ENCODE measurements at places on chromosomes 16 and 17.

GRCh38 chr17:34614698-34615097 is 35.3 kb downstream of the TMEM132E start:
- DNase-seq = no peak

DNA sequence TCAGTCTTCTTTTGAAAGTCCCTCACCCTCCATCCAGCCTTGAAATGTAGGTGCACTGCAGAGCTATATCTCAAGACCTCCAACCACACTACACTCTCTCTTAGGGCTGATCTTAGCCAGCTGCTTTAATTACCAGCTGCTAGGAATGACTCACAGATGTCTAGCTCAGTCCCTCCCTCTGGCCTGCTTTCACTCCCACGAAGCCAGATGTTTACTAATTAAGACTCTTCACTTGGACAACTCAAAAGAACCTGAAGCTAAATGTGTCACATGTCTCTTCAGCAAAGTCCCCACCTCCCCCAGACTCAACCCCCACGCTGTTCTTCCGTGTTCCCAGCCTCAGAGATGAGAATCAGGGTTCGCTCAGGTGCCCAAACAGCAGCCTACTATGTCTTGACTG is 2.6 kb downstream of the GTF3C1 start:
- peak; percentile 73 for DNase-seq

DNA sequence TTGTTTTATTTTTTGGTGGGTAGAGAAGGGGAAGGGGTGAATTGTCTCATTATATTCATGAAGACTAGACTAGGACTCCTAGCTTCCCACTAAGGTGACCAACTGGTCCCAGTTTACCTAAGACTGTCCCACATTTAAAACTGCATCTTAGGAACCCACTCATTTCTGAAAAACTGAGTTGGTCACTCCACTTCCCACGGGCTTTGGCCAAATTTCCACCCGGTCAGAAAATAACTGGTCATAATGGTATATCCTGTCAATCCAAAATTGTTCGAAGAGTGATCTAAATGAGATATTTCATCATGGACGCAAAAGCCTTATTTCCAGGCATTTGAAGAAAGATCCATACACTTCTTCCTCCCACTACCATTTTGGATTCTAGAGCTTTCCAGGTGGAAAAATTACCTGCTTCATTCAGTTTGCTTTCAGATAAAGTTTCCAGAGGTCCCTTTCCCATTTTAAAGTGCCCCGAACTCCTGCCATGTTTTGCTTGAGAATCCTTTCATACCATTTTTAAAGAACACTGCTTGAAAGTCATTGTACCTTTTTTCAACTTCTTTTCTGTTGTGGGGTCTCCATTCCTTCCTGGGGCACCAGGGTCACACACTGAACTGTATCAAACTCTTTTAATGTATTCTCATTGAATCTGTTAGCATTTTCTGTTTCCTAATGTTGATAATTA is 21.8 kb upstream of the ZFHX3 start:
- DNase-seq = no peak

GRCh38 chr17:55625521-55625920 is 97.1 kb downstream of the TMEM100 start:
- no peak for DNase-seq

- DNase-seq = no peak
These were observed 7.5 kb upstream of the ADCY9 start for GRCh38 chr16:4123616-4124300.

GRCh38 chr17:70394473-70395232 is 225.3 kb downstream of the KCNJ2 start:
- DNase-seq = peak; percentile 3

DNA sequence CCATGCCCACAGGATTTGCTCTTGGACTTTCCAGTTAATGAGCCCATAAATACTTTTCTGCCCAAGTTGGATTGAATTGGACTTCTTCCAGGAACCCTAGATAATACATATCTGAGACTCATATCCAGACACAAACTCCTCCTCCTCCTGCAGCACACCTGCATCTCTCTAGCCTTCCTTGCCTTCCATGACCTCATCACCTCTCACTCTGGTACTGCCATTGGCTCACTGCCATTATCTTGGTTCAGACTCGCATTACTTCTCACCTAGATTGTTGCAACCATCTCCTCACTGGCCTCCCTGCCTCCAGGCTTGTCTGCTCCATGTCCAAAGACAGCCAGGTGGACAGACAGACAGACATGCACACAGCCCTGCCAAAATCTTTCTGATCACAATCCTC is 4.8 kb upstream of the SYT17 start:
- no peak for DNase-seq

- DNase-seq = peak; percentile 90
These were observed 405.6 kb upstream of the TOM1L1 start for GRCh38 chr17:54494721-54495715.

DNA sequence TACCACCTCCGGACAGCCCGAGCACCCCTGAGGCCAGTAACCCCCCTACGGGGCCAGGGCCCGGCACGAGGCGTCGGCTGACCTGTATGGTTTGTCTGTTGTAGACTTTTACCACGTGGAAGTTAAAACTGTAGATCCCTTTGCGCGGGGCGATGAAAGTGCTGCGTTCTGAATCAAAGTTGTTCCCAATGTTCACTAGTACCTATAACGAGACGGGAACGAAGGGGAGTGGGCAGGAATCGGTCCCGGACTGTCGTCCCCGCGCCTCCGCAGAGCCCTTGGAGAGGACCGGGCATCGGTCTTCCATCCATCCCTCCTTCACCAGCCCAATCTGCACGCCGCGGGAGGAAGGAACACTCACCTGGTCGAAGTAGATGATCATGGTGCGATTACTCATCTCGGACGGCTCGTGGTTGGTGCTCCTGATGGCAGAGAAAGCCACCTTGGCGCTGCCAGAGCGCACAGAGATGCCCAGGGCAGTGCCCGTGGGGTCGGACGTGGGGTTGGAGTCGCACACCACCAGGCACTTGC is 732 bp downstream of the CBLN1 start:
- no peak for DNase-seq

GRCh38 chr16:82832821-82833220 is 206.1 kb downstream of the CDH13 start:
- no peak for DNase-seq

GRCh38 chr17:17701658-17702057 is 20.4 kb downstream of the RAI1 start:
- no peak for DNase-seq

- no peak for DNase-seq
These were observed 806 bp downstream of the RAD51C start for GRCh38 chr17:58693208-58693607.

GRCh38 chr16:677316-678190 is 2.1 kb downstream of the RHBDL1 start:
- DNase-seq = no peak

DNA sequence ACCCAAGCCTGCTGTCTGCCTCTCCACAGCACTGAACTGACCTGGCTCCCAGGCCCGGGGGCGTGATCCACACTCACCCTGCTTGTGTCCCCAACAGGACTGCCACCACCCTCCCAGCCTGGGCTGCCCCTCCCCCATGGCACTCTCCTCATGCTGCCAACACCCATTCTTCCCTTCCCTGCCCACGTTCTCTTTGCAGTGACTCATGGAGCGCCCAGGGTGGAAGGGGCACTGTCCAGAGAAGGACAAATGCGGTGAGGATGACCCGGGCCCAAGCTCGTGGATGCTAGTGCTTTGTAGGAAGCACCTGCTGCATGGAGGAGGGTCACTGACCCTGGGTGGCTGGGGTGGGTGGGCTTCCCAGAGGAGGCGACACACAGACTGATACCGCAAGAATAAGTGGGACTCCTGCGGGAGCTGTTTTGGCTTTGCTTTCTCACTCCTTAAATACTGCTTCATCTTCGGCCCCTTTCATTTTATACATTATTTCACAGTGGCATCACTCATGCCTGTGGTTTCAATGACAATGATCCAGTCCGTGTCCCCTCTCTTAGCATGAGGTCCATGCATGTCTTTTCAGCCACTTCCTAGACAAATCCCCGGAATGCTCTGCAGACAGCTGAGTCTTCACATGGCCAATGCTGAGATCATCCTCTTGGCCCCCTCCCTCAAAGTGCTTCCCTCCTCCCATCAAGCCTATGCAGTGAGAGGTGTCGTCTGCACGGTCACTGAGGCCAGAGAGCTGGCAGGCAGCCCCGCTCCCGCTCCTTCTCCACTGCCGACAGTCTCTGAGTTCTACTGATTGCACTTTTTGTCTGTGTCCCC is 17.6 kb downstream of the CDK5R1 start:
- no peak for DNase-seq

- DNase-seq = peak; percentile 55
These were observed 11.6 kb downstream of the ACLY start for GRCh38 chr17:41907185-41907556.

- DNase-seq = peak; percentile 65
These were observed 585 bp downstream of the MT2A start for GRCh38 chr16:56608876-56609462.

- no peak for DNase-seq
These were observed 1400.1 kb downstream of the CDH8 start for GRCh38 chr16:60636117-60636516.

- peak; percentile 12 for DNase-seq
These were observed 61.2 kb upstream of the NETO2 start for GRCh38 chr16:47204736-47205504.

DNA sequence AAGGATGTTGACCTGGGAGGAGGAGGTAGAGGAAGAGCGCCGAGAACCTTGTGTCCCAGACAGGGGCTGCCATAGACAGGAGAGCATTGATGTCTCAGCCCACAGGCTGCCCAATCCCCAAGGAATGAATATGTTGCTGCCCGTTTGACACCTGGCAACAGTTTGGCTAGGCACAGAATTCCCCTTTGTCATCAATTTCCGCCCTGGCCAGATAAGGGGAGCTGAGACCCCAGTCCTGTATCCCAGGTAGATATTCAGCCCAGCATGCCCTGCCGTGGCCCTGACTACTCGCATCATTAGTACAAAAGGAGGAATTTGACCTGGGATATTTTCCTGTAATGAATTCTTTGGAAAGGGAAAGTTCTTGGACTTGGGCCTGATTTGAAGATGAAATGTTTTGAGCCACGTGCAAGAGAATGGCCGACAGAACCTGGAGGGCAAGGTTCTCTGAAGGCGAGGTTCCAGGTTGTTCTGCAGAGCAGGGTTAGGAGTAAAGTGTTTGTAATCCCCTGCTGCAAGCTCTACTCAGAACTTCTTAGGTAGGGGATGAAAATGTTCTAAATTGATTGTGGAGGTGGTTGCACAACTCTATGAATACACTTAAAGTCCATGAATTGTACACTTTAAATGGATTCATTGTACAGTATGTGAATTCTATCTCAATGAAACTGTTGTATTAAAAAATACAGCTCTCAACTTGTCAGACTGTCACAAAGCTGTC is 108.8 kb downstream of the SOCS1 start:
- DNase-seq = no peak

Measured in A673 (cell line).